RCC 7860 (cell line): ENCODE measurements at places on chromosomes 5 and 9.

GRCh38 chr9:137156567-137157375 is 13.1 kb downstream of the LRRC26 start:
- no peak for DNase-seq

- no peak for DNase-seq
Observed at GRCh38 chr9:37301042-37301853, 121.2 kb upstream of the GRHPR start.

DNA sequence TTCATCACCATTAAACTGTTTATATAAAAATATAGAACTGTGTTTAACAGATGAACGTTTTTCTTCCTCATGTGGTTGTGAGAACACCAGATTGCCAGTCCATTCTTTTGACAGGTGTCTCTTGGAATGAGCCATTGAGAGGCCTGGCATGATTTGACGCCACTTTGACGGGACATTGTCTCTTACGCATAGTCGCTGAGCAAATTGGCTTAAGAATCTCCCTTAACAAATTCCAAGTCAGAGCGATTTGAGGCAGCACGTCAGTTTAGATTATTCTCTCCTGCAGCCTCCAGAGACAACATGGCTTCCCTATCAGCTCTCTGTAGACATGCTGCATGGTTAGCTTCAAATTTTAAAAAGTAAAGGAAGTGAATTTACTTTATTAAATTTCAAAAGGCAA is 510.7 kb upstream of the ACO1 start:
- DNase-seq = no peak

DNA sequence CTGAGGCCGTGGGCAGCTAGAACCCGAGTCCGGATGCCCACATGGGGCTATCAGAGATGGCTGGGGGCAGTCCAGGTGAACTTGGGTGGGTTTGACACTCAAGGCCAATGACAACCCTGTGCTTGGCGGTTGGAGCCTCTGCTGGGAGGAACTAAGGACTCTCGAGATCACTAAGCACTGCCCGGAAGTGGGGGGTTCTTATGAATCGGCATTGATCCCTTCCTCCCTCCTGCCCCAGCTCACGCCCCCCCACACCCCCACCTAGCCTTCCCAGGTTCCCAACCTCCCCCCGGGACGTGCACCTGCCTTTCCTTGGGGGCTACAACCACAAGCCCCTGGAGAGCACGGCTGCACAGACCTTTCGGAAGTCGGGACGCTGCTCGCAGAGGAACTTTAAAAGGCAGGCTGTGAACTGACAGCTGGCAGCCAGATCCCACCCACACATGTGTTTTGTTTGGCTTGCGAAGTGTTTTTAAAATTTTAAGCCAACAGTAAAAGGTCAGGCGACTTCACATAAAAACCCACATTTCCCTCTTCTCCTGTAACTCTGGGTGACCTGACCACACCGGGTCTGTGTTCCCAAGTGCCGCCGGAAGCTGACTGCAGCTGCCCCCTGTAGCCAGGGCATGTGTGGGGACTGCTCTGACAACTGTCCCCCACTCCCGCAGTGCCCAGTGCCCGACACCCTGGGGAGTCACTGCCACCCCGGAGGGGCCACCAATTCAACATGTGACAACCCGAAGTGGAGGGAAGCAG is 5.1 kb upstream of the RALGDS start:
- DNase-seq = no peak

- DNase-seq = no peak
Observed at GRCh38 chr9:4464911-4465513, 25.3 kb upstream of the SLC1A1 start.

GRCh38 chr5:82523633-82524032 is 245.5 kb upstream of the RPS23 start:
- no peak for DNase-seq

GRCh38 chr9:79292731-79293280 is 279.0 kb upstream of the TLE4 start:
- no peak for DNase-seq

DNA sequence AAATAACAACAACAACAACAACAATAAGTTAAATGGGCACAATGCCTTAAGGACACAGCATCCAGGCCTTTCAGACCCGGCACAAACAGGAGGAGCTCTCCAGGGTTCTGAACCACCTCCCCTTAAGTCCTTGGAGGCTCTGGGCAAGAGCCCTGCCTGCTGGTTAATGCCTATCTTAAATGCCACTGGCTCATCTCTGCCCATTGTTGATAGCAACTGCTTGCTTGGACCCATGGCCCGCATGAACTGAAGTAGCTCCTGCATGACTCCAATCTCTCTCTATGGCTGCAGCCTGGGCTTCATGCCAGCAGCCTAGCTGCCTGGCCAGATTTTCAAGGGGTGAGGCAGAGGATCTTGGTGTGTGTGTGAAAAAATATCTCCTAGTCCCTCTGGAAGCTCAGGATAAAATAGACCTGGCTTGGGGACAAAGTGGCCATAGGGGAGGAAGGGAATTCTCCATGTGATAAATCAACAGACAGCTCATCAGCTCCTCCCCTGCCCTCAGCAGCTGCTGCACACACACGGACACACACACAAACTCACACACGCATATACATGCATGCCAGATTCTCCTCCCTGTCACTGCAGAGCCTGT is 27.4 kb downstream of the FAM219A start:
- DNase-seq = peak; percentile 11

GRCh38 chr5:67030289-67031056 is 166.1 kb downstream of the CD180 start:
- no peak for DNase-seq

- DNase-seq = no peak
Observed at GRCh38 chr5:112201141-112201540, 217.9 kb downstream of the EPB41L4A start.

- DNase-seq = no peak
Observed at GRCh38 chr5:178298283-178298807, 65.7 kb upstream of the PHYKPL start.

- DNase-seq = no peak
Observed at GRCh38 chr5:90000351-90000750, 409.2 kb downstream of the CETN3 start.

DNA sequence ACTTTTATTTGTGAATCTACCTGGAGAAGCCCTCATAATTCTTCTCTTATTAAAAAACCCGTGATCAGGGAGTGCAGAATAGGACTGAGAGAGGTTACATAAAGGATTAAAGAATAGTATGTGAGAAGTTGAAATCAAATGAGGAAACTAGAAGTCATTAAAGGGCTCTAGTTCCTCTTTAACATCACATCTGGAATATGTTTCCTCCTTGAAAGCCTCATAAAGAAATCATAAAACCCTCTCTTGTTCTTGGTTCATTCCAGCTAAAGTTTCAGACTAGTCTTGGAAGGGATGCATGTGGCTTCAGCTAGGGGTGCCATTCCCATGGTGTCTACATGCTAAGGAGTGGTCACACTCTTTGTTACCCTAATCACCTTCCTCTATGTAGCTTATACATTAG is 5.7 kb upstream of the C5orf46 start:
- DNase-seq = no peak

DNA sequence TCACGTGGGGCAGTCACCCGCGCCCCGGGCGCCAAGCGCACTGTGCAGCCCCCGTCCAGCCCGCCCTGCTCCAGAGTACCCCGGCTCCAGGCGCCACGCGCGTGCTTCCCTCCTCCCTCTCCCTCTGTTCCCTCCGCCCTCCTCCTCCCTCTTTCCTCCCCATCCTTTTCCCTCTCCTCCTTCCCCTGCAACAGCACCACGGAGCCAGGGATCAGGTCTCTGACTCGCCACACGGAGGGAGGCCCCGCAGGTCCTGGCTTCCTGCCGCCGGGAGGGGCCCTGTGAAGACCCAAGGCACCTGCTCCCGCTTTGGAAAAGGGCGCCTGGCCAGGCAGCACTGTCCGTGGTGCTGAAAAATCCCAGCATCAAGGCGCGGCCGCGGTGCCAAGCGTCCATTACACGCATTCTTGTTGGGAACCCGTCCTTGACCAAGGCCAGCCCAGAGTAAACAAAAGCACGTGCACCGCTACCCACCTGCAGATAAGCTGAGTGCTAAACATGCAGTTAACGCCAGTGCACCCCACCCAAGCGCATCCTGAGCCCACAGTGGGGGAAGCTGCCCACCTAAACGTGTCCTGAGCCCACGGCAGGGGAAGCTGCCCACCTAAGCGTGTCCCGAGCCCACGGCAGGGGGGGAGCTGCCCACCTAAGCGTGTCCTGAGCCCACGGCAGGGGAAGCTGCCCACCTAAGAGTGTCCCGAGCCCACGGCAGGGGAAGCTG is 21.7 kb downstream of the SLC6A18 start:
- no peak for DNase-seq

- no peak for DNase-seq
Observed at GRCh38 chr9:78422309-78422708, 125.4 kb downstream of the PSAT1 start.

- no peak for DNase-seq
Observed at GRCh38 chr5:57710126-57710525, 227.5 kb upstream of the ACTBL2 start.

- DNase-seq = no peak
Observed at GRCh38 chr5:105730982-105731381, 1939.8 kb downstream of the EFNA5 start.

DNA sequence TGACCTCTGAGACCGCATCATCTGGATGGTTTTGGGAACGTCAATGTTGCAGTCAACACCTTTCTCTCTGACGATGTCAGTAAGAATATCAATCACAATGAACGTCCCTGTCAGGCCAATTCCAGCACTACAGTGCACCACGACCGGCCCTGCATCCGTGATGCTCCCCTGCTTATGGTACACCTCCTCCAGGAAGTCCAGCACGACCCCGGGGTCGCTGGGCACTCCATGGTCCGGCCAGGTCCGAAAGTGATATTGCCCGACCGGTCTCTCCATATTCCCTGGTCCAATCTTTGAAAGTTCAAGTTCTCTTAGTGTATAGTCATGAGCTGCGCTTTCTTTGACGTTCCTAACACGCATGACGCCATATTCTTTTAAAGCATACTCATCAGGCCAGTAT is 203.6 kb upstream of the PRDM9 start:
- DNase-seq = no peak

DNA sequence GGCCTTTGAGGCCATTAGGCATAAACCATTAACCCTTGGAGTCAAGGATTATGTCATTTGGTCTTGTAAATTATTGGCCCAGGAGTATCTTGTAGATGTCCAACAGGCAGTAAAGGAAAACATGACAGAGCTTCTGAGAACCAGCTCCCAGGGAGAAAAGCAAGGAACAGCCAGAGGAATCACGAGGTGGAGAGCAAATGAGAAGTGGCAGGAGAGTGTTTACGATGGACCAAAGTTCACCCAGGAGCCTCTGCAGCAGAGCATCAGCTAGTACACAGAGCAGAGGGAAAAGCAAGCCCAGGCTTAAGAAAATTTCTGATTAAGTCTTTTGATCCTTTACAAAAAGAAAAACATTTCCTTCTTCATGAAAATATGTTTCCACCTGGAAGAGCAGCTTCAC is 206.2 kb downstream of the NDUFS4 start:
- no peak for DNase-seq

- DNase-seq = no peak
Observed at GRCh38 chr5:10046676-10047075, 203.0 kb downstream of the ATPSCKMT start.

GRCh38 chr5:93589829-93590215 is 6.8 kb downstream of the NR2F1 start:
- DNase-seq = no peak

DNA sequence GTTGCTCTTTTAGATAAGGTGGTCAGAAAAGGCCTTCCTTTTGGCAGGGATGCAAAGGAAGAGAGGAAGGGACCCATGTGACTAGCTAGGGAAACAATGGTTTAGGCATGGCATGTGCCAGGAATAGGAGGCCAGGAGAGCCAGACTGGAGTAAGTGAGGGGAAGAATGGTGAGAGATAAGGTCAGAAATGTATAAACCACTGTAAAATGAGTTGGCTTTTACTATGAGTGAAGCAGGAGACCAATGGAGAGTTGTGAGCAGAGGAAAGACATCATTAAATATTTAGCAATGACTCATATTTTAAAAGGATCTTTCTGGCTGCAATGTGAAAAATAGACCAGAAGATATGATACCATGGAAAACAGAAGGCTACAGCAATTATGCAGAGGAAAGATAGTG is 50.9 kb downstream of the AP3B1 start:
- peak; percentile 13 for DNase-seq

- peak; percentile 5 for DNase-seq
Observed at GRCh38 chr9:128689820-128690683, 1.0 kb downstream of the SET start.

DNA sequence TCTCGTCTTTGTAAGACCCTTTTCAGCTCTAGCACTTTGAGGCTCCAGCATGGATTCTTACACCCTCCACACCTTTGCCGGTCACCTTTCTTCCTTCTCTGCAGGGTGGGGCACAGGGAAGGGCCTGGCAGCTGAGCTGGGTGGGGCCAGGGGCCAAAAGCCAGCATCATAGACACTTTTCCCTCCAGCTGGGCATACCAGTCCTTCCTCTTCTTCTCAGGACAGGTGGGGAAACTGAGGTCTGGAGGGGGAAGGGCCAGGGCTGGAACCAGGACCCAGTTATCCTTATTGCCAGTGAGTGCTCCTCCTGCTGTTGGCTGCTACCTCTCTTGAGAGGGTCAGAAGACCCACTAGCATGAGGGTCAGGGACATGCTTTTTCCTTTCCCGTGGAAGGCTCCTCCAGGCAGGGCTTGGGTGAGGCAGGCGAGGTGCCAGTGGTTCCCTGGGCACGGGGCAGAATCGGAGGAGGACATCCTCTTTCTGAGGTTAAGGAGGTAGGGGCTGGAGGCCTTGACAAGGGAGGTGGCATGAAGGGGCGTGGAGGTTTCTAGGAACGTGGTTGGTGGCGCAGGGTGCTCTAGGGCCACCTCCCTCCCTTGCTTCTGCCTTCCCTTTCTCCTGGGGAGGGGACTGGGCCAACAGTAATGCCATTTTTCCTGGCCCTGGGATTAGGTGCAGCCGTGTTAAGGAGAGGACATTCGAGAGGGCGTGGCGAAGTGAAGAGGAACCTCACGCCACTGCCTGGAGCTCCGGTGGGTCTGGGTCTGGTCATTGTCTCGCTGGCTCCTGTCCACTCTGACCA is at the start of gene NDST1:
Gene NDST1 (plus strand): TSS at position 658 of the 803 bp plus-strand sequence. CDS start 13,124 bp downstream, outside the sequence.
- DNase-seq = no peak

GRCh38 chr9:105993921-105994715 is 299.8 kb downstream of the TMEM38B start:
- DNase-seq = no peak

DNA sequence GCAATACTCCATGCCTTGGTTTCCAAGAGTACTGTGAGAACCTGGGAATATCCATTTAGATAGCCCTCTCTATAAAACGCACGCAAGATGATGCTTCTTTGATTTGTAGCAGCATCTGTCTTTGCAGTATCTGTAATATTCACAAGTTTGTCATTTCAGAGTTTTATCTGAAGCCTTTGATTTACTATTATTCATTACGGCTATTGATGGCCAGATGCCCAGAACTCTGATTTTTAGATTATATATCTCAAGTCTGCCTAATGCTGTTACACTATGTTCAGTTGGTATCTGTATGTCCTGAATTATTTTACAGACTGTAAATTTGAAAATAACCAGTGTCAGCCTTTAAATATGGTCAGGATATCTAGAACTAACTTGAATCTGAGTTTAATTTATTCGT is 233.3 kb downstream of the FAM170A start:
- no peak for DNase-seq

- DNase-seq = no peak
Observed at GRCh38 chr5:140148508-140148907, 22.8 kb downstream of the IGIP start.
